ENCODE measurements at places on chromosomes 12 and 14. TPM values are rescaled to one million over a fixed set of nuclear protein-coding genes. Genes with fewer than 3 reads are reported as not detected.
A peak's percentile ranks its signal among the peaks of the same experiment; 100 is the strongest.

Gene SCNN1A
- total RNA-seq, result 118 TPM

Gene FIGNL2
- total RNA-seq, result 0.27 TPM

DNA sequence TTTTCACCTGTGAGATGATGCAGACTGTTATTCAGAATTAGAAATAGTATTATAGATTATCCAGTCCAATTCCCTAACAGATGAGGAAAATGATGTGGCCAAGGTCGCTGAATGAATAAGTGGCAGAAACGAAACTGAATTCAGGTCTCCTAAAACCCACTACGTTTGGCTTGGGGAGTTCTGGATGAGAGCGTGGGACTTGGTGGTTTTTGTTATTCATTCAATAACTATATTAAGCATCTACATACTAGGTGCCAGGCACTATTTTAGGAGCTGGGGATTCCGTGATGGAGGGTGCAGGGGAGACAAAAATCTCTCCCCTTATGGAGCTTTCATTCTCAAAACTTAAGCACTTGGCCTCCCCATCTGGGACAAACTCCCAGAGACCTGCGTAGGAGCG, 813 bp upstream of the CCDC184 start:
- no peak for DNase-seq

- no peak for DNase-seq
Measured at GRCh38 chr12:105852951-105853350, 285.8 kb downstream of the NUAK1 start.

Gene TAS2R8
- total RNA-seq, result not detected

GRCh38 chr12:19826980-19827550, 387.8 kb downstream of the AEBP2 start:
- no peak for DNase-seq

DNA sequence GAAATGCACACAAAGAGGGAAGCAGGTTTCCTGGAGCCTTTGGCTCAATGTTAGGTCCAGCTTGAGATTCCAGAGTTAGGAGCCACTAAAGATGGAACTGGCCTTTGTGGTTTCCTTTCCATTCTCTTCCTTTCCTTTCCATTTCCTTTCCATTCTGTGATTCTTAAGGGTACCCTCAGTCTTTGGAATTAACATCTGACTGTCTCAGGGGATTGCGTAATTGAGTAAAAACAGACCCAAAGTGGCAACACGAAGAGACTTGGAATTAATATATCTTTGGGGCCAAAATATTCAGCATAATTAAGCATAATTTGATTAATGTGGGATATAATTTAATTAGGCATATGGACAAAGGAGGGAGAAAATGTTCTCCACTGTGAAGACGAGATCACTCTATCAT, 205.6 kb downstream of the CRADD start:
- DNase-seq, result no peak

GRCh38 chr12:69354556-69355187, 4.9 kb upstream of the YEATS4 start:
- no peak for DNase-seq

DNA sequence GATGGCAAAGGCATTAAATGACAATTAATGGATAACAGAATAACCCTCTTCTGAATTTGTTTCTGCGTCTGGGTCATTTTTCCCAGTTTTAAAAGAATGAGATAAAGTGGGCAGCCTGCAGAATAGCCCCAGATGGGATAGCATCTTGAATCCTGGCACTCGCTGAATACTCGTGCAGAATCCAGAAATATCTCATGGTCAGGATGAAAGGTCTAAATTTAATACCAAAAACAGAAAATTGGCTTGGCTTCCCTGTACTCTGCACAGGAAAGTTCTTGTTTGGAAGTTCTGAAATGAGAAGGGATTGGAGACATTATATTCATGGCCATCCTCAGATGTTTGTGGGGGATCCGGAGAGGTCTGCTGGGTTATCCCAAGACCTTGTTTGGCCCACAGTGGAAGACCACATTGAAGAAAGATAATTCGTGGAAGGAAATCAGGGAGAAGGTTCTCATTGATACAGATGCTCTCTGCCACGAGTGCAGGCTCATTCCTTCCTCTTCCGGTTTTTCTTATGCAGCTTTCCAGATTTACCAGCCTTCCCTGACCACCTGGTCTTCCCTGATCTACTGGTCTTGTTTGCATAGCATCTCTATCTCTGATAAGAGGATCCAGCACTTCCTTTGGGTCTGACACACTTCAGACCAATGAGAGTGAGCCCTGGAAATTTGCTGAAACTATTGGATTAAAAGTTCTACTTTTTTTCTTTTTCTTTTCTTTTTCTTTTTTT, 6.0 kb upstream of the IFT81 start:
- no peak for DNase-seq

Gene NR4A1
- total RNA-seq, result 35.3 TPM

Gene SERPINA1
- 9.1 TPM for total RNA-seq

DNA sequence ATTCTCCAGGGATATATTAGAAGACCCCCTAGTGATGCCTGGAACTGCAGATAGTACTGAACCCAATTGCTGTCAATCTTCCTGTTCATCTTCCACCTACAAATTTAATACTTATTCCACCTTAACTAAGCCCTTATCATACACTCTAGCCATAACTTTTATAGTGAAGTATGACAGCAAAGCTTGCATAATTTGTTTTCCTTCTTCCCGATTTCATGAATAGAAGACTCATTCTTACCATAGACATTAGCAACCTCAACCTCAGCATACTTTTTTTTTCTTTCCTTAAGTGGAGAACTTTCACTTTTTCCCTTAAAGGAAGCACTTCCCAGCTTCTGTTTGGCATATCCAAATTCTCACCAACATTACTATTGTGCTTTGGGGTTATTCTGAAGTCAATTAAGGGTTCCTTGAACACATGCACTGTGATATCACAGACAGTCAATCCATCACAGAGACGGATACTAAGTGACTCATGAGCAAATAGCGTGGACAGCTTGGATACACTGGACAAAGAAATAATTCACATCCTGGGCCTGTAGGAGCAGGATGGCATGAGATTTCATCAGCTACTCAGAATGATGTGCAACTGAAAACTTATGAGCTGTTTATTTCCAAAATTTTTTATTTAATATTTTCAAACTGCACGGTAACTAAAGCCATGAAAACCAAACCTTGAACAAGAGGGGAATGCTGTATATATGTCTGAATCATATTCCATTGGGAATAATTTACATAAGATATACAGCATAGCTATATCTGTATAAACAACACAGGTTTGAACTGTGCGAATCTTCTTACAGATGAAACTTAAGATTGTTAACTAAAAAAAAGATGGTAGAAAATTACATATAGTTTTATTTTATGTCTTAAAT, 63.9 kb downstream of the SYT1 start:
- peak; percentile 87 for DNase-seq

DNA sequence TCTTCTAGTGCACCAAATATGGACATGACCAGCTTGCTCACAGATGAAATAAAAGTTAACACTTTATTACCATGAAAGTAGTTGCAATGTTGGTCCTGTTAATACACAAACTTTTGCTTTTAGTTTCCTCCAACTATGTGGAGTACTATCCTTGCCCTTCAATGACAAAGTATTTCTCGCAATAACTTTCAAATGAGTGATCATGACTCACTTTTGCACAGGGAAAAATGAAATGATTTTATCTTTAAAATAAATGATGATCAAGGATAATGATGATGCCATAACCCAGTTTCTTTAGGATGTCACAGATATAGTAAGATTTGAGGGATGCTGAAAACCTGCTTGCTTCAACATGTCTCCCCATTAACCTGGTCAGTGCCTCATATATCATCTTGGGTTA, 254.0 kb upstream of the KITLG start:
- no peak for DNase-seq

All from HCT116 (cell line).